ENCODE measurements at places on chromosomes 4 and X. TPM values are rescaled to one million over a fixed set of nuclear protein-coding genes. Genes with fewer than 3 reads are reported as not detected.

The SSX2B gene
- total RNA-seq, result not detected

The CLDN22 gene
- total RNA-seq, result not detected

The UGT2B11 gene
- total RNA-seq, result not detected

The HSD17B13 gene
- total RNA-seq, result not detected

The INTS6L gene
- total RNA-seq, result 6.6 TPM

The ADGRG2 gene
- total RNA-seq, result not detected

The STK26 gene
- total RNA-seq, result 23.8 TPM

The ADGRG4 gene
- not detected for total RNA-seq

The S100P gene
- total RNA-seq, result not detected

The LCORL gene
- total RNA-seq, result 9.3 TPM

The FAM47A gene
- not detected for total RNA-seq

The ODAPH gene
- total RNA-seq, result not detected

The MAGEE1 gene
- total RNA-seq, result 0.56 TPM

The AIFM1 gene
- 77.5 TPM for total RNA-seq

The EGF gene
- 1.4 TPM for total RNA-seq

The RHOH gene
- not detected for total RNA-seq

GRCh38 chr4:159398236-159398638 is 295.4 kb downstream of the RAPGEF2 start:
- peak; percentile 37 for DNase-seq

DNA sequence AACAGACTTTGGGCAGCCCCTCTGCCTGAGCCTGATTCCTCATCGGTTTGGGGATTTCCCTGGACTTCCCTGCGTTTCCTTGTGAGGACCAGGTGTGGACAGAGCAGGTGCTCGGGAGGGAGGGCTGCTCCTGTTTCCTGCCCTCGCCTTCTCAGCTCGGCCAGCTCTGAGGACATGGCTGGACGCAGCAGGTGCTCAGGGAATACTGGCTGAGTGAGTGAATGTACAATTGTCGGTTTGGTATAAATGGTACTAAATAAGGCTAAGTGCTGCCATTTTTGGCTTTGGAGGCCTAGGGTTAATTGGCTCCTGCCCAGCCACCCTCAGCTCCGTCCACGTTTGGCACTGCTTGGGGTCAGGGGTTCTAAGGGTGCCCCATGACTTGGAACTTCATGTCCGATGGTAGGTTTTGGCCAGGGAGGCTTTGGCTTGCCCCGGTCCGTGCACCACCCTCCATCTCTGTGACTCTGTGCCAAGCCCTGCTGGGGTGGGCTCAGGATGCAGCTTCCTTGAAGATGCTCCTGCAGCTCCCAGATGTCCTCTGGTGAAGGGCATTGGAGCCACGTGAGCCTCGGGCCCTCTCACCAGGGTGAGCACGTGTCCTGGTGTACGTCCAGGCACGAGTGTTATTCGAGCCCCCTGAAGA is 45.0 kb upstream of the NKX1-1 start:
- DNase-seq, result no peak

GRCh38 chrX:22392133-22392948 is 119.6 kb downstream of the CBLL2 start:
- DNase-seq, result no peak

- no peak for DNase-seq
These were observed 1697.1 kb downstream of the STIM2 start for GRCh38 chr4:28557755-28558154.

- DNase-seq, result no peak
These were observed 1.8 kb downstream of the TBC1D1 start for GRCh38 chr4:37892641-37893040.

GRCh38 chrX:13250826-13251580 is 68.8 kb downstream of the ATXN3L start:
- no peak for DNase-seq

- no peak for DNase-seq
These were observed 31.7 kb downstream of the PGRMC2 start for GRCh38 chr4:128255906-128256305.

- no peak for DNase-seq
These were observed 12.9 kb downstream of the PALLD start for GRCh38 chr4:168509786-168510185.

GRCh38 chr4:28469387-28469786 is 1608.7 kb downstream of the STIM2 start:
- DNase-seq, result no peak

- DNase-seq, result no peak
These were observed 1.0 kb upstream of the PGRMC1 start for GRCh38 chrX:119235051-119235511.

- no peak for DNase-seq
These were observed 21.3 kb downstream of the DIAPH2 start for GRCh38 chrX:96705905-96706304.

DNA sequence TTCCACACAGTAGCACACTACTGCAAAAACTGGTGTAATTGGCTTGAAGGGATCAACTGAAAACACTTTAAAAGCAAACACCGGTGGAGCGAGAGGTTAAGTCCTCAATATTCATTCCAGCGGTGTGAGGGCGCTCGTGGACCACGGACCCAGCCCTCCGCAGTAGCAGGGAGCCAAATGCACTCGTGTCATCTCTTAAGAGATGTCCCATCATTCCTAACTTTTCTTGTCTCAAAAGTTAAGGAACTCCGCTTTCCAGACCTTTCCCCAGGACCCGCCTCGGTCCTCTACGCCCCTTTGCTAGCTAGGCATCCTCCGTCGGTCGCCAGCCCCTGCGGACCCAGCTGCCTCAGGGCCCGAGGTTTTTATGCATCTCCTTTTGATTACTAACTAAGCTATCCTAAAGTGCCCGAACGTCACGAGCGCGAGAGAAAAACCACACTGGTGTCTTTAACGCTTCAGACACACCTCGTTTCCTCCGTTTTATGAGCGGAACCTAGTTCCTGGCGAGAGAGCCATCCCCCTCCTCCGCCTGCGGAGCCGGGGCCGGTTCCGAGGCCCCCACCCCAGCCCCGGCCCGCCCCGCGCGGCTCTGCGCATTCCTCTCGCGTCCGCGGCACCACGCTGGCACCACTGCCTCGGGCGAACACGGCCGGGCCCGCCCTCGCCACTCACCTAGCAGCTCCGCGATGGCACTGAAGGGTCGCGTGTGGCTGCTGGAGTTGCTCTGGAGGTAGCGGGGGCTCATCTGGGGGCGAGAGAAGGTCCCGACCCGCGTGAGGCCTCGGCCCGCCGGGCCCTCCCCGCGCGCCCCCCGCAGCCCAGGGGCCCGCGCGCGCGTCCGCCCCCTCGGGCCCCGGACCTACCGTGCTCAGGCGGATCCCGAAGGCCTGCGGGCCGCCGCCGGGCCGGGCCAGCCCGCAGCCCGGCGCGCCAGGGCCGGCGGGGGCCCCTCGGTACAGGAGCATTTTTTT is 723 bp downstream of the MORC4 start:
- peak; percentile 54 for DNase-seq

GRCh38 chr4:68463796-68464195 is 16.5 kb downstream of the TMPRSS11E start:
- no peak for DNase-seq

DNA sequence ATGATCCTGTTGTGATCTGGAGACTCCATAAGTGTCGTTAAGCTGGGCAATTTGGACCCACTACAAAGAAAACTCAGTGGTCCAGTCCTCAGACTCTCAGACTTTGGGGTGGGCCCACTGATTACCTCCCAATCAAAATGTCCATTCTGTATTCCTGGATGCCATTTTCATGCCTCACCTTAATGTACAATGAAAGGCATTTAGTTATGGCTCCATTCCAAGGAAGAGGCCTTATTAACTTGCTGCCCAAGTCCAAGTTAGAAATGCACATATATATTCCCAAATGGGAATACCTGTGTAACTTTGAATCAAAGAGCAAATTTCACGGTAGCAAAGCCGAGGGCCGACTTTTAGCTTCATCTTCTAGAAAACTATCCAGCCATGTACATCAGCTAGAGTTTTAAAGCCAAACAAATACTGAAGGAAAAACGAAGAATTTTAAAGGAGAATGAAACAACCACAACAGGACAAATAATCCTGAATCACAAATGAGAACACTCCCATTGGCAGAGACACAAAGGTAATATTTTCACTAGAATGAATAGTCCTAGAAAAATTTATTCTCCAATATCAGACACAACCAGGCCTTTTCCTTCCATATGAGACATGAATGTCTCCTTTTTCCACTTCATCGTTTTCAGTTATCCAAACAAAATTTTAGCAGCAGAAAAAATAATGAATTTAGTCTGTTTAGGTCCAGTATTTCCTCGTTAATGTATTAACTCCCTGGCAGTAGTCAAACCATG is 63.7 kb upstream of the HHIP start:
- DNase-seq, result no peak

DNA sequence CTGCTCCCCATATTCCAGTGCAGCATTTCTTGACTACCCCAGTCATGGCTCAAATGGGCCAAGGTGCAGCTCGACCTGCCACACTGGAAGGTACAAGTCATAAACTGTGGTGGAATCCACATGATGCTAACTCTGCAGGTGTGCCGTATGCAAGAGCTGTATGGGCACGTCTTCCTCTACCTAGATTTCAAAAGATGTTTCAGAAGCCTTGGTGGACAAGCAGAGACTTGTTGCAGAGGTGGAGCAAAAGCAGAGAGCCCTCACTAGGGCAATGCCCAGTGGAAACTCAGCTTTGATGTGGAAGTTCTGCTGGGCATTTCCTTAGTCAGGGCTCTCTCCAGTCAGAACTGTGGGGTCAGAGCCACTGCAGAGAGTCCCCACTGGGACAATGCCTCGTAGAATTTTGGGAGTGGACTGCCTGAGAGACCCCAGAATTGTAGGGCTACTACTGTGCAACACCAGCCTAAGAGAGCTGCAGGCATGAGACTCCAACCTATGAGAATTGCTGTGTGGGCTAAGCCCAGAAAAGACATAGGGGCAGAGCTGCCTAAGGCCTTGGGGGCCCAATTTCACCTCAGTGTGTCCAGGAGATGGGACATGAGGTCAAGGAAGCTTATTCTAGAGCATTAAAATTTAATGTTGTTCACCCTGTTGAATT is 65.7 kb downstream of the BEX3 start:
- no peak for DNase-seq

GRCh38 chrX:51336584-51336983 is 4.0 kb downstream of the NUDT10 start:
- peak; percentile 70 for DNase-seq

All from SK-MEL-5 (cell line).